Lung microvascular endothelial cell (primary cell): ENCODE measurements at places on chromosomes 6 and 20. TPM values are rescaled to one million over a fixed set of nuclear protein-coding genes. Genes with fewer than 3 reads are reported as not detected.

- no peak for DNase-seq
Measured at GRCh38 chr20:14997791-14998190, 660.4 kb upstream of the FLRT3 start.

DNA sequence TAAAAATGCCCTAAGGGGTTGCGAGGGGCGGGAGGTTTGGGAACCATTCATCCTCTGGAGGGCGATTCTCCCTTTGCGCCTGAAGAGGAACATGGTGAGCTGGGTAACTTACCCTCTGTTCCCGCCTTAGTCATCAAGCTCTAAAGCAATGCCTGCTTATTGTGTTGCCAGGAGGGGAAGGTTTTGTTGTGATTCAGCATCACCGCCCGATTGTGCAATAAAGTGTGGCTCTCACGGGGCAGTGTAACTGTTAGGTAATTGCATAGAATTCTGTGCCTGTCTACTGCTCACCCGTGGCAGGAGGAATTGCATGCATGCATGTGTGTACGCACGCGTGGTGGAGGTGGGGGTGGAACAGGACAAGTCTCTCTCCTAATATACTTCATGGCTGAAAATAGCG, 95.5 kb upstream of the AGPAT4 start:
- peak; percentile 10 for DNase-seq

GRCh38 chr6:5516036-5516435, 254.7 kb downstream of the FARS2 start:
- no peak for DNase-seq

DNA sequence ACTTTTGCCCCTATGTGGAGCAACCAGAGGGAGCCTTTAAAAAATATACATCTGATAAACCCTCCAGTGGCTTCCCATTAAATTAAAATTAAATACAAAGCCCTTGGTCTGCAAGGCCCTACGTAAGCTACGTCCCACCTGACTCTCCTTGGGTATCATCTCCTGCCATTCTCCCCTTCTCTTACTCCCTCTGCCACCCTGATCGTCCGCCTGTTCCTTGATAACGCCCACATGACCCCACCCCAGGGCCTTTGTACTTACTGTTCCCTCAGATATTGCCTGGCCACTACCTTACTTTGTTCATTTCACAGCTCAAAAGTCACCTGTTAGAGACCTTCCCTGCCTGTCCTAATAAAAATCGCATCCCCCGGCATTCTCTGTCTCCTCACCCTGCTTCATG, 5.4 kb upstream of the NFATC2 start:
- no peak for DNase-seq

GRCh38 chr6:52230685-52231084, 13.6 kb downstream of the IL17F start:
- no peak for DNase-seq

GRCh38 chr20:61770113-61770585, 295.5 kb downstream of the TAF4 start:
- no peak for DNase-seq

GRCh38 chr6:32635526-32636123, 1.6 kb upstream of the HLA-DQA1 start:
- no peak for DNase-seq

- DNase-seq: no peak
Measured at GRCh38 chr20:24634855-24635254, 165.4 kb downstream of the SYNDIG1 start.

DNA sequence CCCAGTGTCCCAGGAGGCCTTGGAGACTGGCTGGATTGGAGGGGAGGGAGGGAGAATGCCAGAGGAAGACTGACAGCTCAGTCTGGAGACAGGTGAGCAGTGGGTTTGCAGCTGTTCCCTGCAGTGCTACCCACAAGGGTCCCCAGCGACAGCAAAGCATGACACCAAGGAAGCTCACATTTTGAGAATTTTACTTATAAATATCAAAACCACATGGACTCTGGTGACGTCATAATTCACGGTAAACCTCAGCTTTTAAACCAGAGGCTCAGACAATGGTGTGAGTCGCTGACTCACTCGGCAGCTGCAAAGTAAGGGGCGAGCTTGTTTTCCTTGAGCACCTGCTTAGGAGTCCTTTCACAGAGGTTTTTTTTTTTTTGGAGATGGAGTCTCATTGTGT, 65.2 kb downstream of the THBS2 start:
- no peak for DNase-seq

GRCh38 chr20:38631155-38632022, 29.8 kb downstream of the ARHGAP40 start:
- DNase-seq: no peak

GRCh38 chr6:14270925-14271788, 153.6 kb downstream of the CD83 start:
- DNase-seq: no peak

DNA sequence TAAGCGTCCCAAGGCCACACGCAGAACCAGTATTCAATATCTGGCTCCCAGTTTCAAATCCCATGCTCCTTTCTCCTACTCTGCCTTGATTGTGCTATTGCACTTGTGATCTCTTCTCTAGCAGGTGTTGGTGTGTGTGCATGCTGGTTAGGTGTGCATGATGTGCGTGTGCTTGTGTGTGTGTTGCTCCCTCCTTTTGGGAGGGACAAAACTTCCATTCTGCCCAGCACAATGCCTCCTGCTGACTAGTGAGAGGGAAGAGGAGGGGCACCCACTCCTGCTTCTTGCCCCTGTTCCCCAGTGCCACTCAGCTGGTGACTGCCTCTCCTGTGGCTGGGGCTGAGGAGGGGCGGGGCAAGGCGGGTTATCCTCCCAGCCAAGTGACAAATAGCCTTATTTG, 19.7 kb downstream of the CD40 start:
- no peak for DNase-seq

GRCh38 chr6:34235307-34236130, 1.2 kb upstream of the HMGA1 start:
- DNase-seq: peak; percentile 80

GRCh38 chr20:38256021-38256420, 4.5 kb downstream of the KIAA1755 start:
- no peak for DNase-seq

DNA sequence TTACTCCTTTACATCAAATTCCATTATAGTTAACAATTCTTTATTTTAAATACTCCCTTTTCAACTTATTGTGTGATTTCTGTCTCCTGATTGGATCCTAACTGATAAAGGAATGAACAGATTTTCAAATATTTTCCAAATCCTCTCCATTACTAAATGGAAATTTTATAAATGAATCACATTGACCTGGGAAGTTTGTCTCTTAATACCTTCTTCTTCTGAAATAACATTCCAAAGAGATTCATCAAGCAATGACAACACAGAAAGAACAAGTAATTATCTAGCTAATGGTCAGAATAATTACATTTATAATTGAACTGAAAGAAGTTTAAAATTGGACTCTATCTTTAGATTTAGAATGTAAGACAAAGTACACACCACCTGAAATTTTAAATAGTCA, 515.4 kb upstream of the PTCHD4 start:
- no peak for DNase-seq

DNA sequence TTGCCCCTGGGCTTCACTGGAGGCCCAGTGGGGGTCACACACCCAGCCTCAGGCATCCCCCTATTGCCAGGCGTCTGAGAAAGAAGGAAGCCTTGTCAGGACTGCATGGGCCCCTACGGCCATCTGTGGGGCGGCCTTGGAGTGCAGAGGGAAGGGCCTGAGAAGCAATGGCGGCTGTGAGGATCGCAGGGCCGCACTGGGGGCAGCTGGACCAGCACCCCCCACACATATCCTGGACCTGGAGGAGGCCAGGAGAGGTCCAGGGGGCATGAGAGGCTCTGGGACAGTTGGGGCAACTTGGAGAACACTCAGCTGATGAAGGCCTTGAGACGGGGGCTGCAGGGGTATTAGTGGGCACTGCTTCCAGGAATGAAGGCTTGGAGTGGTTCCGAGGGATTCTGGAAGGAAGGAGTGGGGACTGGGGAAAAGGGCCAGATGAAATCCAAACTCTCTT, 16.5 kb downstream of the MDFI start:
- DNase-seq: no peak

METTL24 gene
- total RNA-seq: not detected in 2 replicates

RIN2 gene
- total RNA-seq: 71.4 and 80.2 TPM in 2 replicates

ZC3H12D gene
- total RNA-seq: not detected in 2 replicates

SRMS gene
- not detected in 2 replicates for total RNA-seq

RAMACL gene
- total RNA-seq: 1.3 and 2.6 TPM in 2 replicates

COX4I2 gene
- not detected in 2 replicates for total RNA-seq

C20orf202 gene
- total RNA-seq: not detected in 2 replicates

COL19A1 gene
- not detected in 2 replicates for total RNA-seq

ARMH2 gene
- total RNA-seq: not detected in 2 replicates
